NCI-H2081 treated with DMSO at 0.1 percent for 48 hours (cell line): ENCODE measurements at places on chromosomes 5 and 9.

DNA sequence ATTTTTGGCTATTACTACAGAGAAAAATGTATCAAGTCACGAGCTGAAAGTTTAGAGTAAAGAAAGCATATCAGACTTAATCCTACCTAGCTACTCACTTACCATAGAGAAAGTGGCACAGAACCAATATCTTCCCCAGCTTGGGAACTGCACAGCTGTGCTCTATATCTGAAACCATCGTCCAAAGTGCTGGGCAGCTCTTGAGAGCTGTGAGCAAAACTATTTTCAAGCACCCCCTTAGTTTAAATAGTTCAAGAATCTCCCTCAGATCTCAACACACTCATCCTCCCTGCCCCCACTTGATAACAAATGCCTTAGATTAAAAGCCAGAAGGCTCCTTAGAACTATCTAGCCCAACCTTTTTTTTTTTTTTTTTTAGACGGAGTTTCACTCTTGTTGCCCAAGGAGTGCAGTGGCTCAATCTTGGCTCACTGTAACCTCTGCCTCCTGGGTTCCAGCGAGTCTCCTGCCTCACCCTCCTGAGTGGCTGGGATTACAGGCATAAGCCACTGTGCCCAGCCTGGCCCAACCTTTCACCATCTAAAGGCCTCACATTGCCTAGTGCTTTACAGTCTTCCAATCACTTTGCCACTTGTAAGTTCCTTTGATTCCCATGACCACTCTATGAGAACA is 94.2 kb upstream of the APC start:
- DNase-seq, result no peak

- DNase-seq, result no peak
Observed at GRCh38 chr9:126906091-126906490, 8.5 kb upstream of the RALGPS1 start.

GRCh38 chr9:137521405-137521985 is 28.7 kb downstream of the PNPLA7 start:
- no peak for DNase-seq

DNA sequence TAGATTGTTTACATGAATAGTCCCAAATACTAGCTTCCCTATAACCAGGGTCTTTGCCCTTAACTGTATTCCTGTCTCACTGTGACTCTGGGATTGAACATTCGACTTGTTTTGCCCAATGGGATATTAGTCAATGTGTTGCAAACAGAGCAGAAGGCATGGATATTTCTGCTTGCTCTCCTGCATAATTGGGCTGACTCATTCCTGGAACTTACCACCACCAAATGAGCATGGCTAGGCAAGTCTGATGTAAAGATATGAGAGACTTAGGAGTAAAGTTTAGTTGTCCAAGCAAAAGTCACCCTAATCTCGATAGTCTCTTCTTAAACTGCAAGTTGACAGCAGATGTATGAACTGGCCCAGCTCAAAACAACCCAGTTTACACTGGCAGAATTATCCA is 273.5 kb upstream of the CCNG1 start:
- DNase-seq, result no peak

DNA sequence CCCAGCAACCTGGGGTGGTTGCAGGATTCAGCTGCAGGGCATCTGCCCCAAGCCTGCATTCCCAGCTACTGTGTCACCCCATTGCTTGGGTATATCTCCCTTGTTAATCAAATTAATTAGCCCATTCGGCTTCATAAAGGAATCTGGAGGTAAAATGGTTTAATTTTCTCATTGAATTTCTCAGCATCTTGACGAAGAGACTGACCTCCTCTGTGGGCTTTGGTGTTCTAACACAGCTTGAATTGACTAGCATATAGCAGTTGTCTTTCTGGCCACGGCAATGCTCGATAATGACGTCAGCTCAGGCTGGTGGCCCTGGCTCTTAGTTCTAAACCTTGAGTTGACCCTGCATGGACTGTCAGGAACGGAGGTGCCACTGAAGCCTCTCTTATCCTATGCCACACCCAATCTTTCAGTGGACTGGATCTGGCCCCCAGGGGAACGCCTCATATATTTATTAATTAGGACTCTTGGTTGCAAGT is 72.4 kb downstream of the MSX2 start:
- DNase-seq, result no peak

- no peak for DNase-seq
Observed at GRCh38 chr9:126980231-126980630, 65.6 kb downstream of the RALGPS1 start.

GRCh38 chr5:175207321-175208040 is 236.5 kb downstream of the DRD1 start:
- no peak for DNase-seq

- DNase-seq, result no peak
Observed at GRCh38 chr5:142836048-142836447, 65.9 kb downstream of the ARHGAP26 start.

DNA sequence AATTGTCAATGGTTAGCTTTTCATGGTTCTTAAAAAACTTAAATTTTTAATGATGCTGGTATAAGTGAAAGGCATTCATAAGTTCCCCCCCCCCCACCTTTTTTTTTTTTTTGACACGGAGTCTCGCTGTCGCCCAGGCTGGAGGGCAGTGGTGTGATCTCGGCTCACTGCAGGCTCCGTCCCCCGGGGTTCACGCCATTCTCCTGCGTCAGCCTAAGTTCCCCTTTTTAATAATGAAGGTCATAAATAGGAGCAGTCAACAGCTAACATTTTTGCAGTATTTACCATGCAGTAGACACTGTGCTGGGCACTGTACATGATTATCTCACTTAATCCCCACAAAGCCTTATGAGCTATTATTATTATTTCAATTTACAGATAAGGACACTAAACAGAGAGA is 556.3 kb downstream of the PDE4D start:
- DNase-seq, result no peak

DNA sequence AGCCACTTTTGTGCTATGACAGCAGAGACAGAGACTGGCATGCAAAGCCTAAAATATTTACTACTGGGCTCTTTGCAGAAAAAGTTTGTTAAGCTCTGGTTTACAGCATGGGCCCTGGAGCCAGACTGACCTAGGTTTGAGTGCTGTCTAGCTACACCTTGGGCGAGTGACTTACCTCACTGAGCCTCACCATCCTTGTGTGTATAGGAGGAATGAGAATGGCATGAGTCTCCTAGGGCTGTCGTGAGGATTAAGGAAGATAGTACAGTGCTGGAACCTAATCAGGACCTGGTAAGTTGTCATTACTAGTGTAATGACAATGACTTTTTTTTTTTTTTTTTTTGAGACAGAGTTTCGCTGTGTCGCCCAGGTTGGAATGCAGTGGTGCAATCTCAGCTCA is 65.2 kb downstream of the MSX2 start:
- no peak for DNase-seq

DNA sequence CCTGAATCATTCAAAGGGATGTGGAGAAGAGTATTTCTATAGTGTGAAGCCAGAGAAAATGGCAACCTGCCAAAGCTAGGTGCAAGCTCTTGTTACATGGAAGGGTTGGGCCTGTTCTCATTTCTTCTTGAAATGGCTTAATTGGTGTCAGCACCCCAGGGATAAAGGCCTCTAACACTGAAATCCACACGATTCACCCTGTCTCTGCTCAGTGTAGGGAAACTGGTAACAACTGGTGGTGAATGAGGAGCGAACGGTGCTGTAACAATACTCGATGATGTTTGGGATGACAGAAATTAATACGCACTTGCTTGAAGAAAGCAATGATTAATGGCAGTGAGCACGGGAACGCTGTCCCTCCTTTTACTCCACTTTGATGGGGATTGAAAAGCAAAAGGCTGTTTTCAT is 16.2 kb downstream of the PBX3 start:
- peak; percentile 94 for DNase-seq

GRCh38 chr5:78504704-78505677 is 143.6 kb downstream of the LHFPL2 start:
- DNase-seq, result no peak

GRCh38 chr5:61277190-61277589 is 54.9 kb upstream of the ZSWIM6 start:
- DNase-seq, result no peak

DNA sequence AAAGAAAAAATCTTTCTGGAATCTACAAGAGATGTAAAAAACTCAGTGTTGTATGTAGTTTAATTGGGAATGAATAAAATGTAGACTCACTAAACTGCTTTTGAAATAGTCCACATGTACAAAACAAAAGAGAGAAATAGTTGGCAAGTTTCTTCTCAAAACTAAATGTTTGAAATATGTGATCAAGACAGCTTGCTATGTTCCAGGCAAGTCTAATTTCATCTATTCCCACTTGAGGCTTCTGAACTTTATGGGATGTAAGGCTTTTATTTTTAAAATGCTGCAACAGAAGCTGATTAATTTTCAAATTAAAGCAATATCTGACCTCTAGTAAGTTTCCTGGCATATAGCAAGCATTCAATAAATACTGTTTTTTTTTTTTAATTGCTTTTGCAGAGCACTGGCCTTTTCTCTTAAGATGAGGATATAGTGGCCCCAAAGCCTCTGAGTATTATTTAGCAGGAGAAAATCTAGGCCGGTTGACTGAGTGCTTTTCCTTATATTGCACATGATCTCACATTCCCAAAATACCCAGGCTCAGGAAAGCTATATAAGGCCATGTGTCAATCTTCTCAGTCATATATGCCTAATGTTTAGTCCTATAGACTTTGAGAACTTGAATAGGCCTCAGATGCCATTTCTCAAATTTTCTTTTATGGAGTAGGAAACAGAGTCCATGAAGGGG is 183.2 kb downstream of the NTRK2 start:
- DNase-seq, result no peak

DNA sequence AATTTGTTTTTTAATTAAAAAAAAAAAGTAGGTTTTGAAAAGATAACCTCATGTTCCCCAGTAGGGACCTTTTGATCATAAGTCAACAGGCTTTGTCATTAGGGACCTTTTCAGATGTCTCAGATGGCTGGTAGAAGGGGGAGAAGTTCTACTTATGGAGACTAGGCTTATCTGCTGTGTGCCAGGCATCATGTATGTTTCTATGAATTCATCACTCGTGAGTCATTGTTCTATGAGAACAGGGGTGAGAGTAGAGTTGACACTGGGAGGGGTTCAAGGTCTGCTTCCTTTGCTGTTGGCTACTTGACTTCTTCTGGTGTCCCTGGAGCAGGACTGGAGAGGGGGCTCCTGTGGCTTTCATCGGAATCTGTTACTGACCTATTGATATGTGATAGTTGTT is 138.8 kb downstream of the KDM4C start:
- no peak for DNase-seq

DNA sequence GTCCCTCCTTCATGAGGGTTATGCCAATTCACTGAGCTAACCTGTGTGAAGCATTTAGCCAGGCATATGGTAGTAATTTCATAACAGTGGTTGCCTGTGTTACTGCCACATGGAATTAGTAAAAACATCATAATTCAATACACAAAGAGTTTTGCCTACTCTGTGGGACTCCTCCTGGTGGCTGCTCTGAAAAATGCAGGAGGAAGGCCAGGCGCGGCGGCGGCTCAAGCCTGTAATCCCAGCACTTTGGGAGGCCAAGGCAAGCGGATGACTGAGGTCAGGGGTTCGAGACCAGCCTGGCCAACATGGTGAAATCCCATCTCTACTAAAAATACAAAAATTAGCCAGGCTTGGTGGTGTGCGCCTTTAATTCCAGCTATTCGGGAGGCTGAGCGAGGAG is 547.3 kb downstream of the CDK5RAP2 start:
- no peak for DNase-seq

- no peak for DNase-seq
Observed at GRCh38 chr5:148666353-148666752, 12.0 kb upstream of the HTR4 start.

DNA sequence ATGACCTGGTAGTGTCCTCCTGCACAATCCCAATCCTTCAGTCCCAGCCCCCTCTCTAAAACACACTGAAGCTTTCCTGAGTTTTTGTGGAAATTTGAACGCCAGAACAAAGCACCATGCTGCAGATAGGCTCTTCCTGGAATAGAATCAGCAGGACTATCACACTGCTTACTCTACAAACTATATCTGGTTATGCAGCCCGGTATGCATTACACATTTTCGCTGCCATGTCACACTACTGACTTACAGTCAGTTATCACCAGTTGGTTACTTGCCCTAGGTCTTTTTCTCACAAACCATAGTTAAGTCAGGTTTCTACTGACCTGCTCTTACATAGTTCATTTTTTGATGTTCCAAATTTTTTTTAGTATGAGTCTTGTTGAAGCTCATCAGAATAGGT is 24.9 kb downstream of the PLCXD3 start:
- DNase-seq, result no peak

GRCh38 chr9:71767776-71768321 is 464 bp downstream of the CEMIP2 start:
- DNase-seq, result no peak

GRCh38 chr5:158560170-158560569 is 539.5 kb downstream of the EBF1 start:
- no peak for DNase-seq

DNA sequence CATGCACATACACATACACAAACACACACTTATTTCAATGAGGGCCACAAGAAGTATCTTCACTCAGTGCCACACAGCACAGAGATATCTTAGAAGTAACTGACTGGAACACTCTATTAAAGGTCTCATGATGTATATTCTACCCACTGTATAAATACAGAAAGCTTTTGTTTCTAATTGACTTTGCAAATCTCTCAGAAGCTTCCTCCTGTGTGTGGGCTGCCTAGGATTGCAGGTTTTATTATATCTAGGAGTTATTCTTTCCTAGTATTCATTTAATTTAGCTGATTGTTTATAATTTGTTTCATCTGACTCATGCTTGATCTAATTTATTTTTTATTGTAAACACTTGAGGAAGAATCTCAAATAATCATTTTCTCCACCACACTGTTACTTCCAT is 262.4 kb upstream of the ACTBL2 start:
- DNase-seq, result no peak

DNA sequence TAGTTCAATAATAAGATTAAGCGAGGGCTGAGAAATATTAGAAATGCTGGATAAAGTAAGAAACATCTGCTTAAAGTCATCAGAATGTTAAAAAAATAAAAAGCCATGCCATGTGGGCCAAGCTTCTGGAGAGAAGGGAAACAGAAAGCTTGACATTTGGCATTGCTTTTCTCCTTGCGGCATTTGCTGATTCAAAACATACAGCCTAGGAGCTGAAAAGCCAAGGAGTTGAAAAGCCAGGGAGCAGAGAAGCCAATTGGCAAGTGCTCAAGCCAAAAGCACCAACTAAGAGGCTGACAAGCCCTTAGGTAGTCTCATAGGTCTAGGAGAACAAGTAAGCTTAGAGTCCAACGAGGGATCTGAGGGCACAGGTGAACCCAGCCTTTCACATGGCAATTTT is 754.3 kb downstream of the TLE4 start:
- DNase-seq, result no peak

DNA sequence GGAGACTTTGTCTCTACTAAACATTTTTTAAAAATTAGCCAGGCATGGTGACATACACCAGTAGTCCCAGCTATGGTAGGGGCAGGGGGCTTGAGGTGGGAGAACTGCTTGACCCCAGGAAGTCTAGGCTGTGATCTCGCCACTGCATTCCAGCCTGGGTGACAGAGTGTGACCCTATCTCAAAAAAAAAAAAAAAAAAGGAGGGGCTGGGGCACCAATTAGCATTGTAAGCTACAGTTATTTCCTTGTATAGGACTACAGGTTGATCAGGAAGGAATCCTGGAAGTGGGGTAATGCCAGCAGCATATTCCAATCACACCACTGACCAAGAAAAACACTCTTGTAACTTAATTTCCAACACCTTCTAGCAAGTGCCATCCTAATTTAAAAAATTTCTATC is 32.1 kb downstream of the PWWP2A start:
- DNase-seq, result no peak

- DNase-seq, result peak; percentile 37
Observed at GRCh38 chr9:30967476-30967875, 1417.0 kb upstream of the ACO1 start.
